ENCODE measurements at places on chromosomes 7 and 10.

DNA sequence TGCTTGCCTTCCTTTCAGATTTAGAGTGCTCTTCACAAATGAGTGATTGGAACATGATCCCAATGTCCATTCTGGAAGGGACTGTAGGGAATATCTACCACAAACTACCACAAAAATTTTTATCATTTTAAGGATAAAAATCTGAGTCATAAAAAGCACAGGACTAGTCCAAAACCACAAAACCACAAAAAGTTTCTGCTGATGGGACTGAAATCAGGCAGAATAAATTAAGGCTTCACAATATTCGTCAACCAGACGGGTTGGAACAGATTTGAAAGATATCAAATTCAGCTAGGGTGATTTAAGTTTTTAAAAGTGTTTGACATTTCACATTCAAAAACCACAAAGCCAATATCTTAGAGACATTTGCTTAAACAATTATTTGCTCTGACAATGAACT is 100.1 kb upstream of the PTN start:
- no peak for DNase-seq

DNA sequence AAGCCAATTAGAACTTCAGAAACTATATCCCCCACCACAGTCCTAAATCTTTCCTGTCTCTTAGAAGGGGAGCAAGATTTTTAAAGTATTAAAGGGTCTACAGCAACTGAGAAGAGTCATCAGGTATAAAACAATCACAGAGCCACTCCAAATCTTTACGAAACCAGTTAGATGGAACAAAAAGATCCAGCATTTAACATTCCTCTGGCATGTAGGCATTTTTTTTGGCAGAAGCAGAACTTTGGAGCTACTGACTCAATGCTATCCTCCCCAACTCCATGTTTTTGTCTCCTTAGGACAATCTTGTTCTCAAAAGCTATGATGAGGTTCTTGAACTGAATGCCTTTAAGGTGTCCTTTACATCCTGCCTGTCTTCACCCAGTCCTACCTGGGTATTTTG is 333.3 kb downstream of the PRPF18 start:
- DNase-seq = no peak

DNA sequence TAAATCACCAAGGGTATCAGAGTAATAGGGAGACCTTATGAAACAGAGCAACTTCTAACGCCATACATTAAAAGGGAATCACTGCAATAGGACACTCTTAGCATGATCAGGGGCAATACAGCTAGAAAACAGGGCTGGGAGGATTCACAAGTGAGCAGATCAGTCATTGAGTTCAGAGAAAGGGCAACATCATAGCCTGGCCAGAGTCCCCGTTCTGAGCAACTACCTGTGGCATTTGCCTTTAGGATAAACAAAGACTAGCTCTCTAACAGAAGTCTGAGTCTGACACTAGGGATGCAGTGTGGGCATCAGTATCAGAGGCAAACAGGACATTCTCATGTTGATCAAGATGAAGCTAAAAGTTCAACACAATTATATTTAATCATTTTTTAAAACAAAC is 297.9 kb downstream of the DGKB start:
- DNase-seq = no peak

GRCh38 chr7:91427051-91427450 is 162.8 kb downstream of the FZD1 start:
- no peak for DNase-seq

- no peak for DNase-seq
Measured at GRCh38 chr7:131538813-131539179, 17.6 kb downstream of the PODXL start.

GRCh38 chr10:86265895-86266259 is 100.7 kb downstream of the GRID1 start:
- DNase-seq = no peak

- peak; percentile 46 for DNase-seq
Measured at GRCh38 chr10:104297697-104298660, 29.0 kb downstream of the GSTO2 start.

- DNase-seq = no peak
Measured at GRCh38 chr10:89440226-89441009, 26.1 kb downstream of the IFIT5 start.

GRCh38 chr7:108007261-108007660 is 4.3 kb upstream of the LAMB1 start:
- DNase-seq = no peak

DNA sequence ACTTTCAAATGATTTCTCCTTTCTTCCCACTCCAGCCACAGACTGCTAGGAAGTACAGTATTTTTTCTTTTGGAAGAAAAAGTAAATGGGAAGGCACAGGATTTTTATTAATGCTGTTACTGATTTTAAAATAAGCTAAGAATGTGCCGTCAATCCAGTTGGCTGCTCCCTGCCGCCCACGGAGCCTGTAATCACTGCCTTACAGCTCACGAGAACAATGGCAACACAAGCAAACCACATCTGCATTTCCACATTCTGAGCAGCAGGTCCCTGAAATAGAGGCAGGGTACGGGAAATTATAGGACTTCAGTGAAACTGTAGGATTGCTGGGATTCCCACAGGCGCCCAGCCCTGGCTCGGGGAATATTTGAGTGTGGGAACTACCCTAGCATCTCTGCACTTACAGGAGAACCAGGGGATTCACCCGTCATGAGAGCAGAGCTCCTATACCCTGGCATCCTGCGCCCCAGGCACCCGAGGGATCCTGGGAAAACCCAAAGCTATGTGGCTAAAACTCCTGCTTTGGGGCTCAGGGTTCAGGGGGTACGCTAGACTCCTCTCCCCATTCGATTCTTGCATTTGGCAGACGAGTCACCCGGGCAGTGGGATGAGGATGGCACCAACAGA is 72.9 kb upstream of the TNS3 start:
- DNase-seq = no peak

DNA sequence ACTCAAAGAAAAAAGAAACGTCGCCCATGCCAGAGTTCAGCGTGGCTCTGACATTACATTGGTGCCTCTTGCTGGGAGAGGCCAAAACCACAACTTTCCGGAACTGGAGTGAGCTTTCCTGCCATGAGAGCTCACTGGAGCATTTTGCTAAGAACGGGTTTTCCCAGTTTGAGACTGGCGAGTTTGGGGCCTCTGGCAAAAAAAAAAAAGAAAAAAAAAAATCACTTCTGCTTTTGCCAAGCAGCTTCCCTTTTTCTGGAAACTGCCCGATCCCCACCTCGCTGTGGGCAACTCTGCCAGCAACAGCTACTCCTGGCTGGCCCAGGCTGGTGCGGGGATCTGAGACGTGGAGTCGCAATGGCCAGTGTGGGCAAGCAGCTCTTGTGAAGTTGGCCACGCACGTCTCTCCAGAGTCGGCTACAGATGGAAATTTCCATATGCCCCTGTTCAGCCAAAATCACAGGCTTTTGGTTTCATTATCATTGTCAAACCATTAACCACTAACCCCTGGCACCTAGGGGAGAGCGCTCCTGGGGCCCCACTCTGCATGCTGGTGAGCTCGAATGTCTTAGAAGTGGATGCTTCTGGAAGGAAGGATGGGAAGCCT is 25.7 kb downstream of the PRKAG2 start:
- no peak for DNase-seq

DNA sequence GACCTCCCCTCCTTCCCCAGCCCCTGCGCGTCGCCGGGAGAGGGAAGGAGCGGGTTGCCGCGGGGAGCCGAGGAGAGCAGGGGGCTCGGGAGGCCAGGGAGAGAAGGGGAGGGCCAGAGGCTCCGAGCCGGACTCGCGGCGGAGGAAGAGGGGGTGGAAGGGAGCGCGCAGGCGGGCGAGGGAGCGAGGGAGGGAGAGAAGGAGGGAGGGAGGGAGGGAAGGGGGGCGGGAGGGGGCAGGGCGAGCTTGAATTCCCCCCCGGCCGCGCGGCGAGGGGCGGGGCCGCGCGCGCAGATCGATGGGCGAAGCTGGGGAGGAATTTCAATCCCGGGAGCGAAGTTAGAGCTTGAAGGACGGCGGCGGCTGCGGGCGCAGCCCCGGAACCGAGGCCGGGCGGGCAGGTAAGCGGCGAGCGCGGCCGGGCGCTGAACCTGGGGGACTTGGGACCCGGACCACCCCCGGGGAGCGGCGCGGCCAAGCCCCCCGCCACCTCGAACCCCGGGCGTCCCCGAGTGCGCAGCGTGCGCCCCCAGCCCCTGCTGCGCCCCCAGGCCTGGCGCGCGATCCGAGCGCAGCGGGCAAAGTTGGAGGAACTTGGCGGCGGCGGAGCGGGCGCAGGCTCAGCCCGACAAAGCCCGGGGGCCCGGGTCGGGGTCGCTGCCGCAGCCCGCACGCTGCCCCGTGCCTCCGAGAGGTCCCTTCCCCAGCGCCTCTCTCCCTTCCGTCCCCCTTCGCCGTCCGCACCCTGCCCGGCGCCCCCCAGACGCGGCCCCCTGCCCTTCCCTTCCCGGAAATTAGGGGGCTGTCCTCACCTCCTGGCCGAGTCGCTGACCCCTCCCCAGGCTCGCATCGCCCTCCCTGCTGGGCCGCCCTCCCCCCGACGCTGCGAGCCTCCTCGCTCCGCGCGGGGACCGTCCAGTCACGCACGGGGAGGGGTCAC is at the start of gene ELFN1:
TSS of gene ELFN1 (plus strand) at position 324 of the 940 bp plus-strand sequence. CDS start 74,320 bp downstream, outside the sequence.
- DNase-seq = no peak

DNA sequence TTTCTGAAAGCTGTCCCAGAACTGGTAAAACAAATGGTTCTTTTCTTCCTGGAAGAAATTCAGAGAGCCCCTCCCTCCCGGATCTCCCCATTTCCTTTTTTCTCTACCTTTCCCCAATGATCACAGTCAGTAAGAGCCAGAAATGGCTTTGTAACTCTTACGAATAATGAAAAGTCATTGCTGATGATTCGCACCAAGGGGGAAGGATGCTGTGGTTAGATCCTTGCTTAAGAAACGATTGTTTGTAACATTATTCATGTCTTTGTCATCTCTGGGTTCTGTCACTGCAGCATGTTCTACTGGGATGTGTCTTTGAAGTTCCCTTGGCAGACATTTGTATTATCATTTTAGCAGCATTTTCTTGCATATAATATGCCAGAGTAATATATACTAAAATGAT is 138.9 kb downstream of the CACNB2 start:
- DNase-seq = no peak

- DNase-seq = no peak
Measured at GRCh38 chr7:150481922-150482321, 31.5 kb downstream of the GIMAP8 start.

GRCh38 chr7:106270122-106270977 is 14.4 kb downstream of the NAMPT start:
- no peak for DNase-seq

DNA sequence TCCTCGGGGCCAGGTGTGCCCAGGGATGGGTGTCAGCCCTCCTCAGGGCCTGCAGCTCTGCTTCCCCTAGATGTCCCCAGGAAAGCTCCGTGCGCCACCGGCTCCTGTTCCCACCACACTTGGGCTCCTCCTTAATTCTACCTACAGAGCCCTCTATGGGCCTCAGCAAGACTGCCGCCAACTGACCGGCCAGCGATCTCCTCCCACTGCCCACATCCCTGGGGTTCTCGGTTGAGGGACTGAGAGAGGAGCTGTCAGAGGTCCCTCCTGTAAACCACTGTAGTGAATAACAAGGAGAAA is 5.3 kb upstream of the LDB3 start:
- DNase-seq = no peak

GRCh38 chr10:31625566-31625965 is 303.1 kb downstream of the ARHGAP12 start:
- no peak for DNase-seq

DNA sequence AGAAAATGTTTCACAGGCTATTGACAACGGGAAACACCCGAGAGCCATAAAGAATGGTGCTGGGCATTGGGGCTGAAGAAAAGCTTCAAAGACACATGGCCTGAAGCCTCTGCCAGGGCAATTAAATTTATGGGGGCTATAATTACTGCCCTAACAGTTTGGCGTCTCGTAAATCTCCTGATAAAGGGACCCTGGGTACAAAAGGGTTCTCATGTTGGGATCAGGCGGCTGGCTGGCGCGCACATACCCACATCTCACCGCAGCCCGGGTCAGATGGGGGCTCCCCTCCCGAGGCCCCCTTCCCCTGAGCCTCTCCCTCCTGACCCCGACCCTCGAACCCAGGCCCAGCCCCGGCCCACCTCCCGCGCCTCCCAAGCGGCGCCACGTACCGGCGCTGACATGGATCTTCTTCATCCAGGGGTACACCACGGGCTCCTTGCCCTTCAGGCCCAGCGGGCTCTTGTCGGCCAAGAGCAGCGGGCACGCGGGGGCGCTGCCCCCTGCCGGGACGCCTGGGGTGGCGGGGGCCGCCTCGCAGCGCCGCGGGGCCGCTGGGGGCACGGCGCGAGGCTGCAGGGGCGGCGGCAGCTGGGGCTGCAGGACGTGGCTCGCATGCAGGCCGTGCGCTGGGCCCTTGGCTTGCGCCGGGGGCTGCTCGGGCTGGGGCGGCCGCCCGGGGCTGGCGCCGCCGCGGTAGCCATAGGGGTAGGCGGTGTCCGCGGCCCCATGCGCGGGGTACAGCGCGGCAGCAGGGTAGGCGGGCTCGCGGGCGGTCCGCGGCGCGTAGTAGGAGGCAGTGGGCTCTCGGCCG is 623 bp downstream of the HOXA4 start:
- DNase-seq = no peak

GRCh38 chr10:116810120-116810500 is 39.2 kb upstream of the ENO4 start:
- no peak for DNase-seq

GRCh38 chr7:121475806-121476205 is 79.7 kb upstream of the FAM3C start:
- DNase-seq = no peak

GRCh38 chr10:111083222-111084095 is 6.6 kb downstream of the ADRA2A start:
- DNase-seq = no peak

DNA sequence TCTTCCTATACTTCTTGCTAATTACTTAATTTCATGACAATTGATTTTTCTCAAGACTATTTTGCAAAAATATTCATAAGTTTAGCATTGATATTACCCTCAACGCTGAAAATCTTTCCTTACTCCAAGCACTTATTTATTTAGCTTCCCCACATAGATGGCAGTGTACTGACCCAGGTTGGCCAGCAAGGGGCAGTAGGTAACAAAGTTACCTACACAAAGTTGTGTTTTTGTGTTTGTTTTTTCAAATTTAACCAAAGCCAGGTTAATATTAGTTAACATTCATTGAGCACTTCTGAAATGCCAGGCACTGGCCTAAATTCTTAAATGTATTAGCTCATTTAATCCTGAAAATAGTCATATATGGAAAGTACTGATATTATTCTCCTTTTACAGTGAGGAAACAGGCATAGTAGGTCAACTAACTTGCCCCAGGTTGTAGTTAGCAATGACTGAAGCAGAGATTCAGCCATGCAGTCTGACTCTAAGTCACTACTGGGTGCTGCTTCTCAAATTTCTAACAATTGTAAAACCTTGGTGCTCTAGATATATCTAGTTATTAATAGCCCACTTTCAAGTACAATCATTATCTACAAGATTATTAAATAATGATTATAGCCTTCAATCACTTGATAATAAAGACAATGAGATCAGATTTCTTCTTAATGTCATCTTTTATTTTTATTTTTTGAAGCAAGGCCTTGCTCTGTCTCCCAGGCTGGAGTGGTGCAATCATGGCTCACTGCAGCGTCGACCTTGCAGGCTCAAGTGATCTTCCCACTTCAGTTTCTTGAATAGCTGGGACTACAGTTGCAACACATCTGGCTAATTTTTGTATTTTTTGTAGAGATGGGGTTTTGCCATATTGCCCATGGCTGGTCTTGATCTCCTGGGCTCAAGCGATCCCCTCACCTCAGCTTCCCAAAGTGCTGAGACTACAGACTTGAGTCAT is 5.8 kb upstream of the GGCT start:
- DNase-seq = no peak
